ENCODE measurements at places on chromosomes 3 and 15.

GRCh38 chr3:133821767-133822638, 16.4 kb downstream of the SRPRB start:
- peak; percentile 94 for DNase-seq

DNA sequence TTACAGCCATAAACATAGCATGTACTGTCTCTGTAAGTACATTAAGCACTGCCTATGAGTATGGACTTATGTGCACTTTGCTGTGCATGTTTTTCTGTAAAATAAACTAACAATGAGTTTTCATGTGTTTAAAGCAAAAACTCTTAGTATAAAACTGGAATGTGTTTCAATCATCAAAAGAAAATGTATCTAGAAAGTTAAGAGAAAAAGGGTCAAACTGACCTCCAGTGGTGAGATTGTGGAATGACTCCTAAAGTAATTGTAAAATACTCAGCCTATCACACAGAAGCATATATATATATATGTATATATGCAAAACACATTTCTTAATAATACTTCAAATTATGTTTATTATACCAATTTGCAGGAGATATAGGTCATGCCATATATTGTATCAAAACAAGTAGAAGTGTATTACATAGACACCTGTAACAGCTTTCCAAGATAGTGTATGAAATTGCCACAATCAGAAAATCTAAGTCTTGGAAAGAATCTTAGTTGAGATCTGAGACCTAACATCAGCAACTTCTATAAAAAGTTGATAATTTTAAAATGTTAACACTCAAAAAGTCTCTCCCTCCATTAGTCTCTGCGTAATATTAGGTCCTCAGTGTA, 199.6 kb downstream of the FMN1 start:
- peak; percentile 55 for DNase-seq

DNA sequence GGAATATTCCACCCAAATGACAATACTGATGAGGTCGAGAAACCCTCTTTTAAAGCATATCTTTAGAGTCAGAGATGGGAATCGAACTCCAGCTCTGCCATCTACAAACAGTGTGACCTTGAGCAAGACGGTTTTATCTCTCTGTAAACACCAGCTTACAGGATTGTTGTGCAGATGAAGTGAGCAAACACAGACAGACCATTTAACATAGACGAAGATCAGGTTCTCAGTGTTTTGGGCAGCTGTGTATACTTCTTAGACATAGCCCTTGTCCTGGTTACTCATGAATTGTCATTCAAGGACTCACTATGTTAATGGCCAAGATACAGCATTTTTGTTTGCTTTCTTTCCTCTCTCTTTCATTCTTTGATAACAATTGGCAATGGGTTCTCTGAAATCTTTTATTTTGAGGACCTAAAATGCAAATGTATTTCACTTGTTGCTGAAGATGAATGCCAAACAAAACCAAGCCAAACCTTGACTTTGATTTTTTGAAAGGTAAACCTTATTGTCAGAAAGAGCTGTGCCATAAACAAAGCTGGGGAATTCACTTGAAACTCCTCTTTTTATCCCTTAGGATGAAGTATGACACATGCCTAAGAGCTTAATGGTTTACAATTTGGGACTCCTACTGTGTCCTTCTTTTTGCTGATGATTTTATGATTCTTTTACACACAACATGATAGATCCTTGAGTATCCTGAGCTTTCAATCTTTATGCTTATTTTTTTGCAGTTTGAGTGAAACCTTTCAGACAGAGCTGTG, 250.0 kb upstream of the PDZRN3 start:
- DNase-seq = no peak

- DNase-seq = no peak
These were observed 39.9 kb upstream of the SLC9A9 start for GRCh38 chr3:143888166-143888565.

DNA sequence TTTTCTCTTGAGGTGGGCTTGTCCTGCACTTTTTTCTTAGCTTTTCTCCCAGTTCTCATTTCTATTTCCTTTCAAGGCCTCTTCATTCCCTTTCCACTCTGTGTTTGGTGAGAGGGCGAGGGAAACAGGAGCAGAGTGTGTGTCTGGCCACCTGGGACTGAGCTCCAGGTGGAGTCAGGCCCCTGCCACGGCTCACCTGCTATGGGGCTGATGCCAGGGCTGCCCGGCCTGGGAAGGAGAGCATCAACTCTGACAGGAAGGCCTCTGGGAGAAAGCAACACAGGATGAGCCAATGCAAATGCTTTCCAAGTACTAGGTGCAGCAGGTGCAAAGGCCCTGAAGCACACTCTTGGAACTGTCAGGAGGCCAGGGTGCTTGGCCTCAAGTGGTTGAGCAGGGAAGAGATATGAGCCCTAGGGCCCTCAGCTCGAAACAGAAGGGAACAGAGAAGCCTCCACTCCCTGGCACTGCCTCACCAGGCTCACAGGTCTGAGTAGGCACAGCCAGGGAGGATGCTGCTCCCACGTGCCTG, 27.3 kb upstream of the DUSP7 start:
- DNase-seq = no peak

All from bronchial epithelial cell (primary cell).